Bone marrow (tissue), 2 donors: ENCODE measurements at places on chromosomes 12 and 14.

DNA sequence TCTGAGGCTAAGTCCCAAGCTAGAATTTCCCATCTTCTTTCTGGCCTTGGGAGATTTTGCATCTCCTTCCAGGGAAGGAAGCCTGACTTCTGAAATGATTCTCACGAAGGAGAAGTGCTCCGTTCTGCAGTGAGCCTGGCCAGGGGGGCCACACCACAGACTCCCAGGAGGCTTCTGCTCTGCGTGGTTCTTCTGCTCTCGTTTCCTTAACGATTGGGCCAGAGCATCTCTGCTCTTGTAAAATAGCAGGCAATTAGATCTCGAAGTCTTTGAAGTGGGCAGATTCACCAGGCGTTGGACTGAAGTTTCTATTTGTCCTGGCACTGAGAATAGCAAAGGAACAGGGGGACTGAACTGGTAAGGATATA is 6.7 kb upstream of the BATF start:
- DNase-seq, result no peak

DNA sequence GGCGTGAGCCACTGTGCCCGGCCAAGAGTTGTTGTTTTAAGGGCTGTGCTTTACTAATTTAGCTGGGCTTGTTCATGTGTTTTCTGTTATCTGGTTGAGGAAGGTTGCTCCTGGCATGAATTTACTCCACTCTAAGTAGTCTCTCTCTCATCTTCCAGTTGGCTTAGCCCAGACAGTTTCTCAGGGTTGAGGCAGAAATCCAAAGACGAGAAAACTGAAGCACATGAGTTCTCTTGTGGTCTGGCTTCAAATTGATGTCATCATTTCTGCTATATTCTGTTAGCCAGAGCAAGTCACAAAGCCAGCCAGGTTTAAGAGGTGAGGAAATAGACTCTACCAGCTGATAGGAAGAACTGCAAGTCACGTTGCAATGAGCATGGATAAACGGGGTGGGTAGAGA is 57.9 kb downstream of the E2F7 start:
- no peak for DNase-seq

DNA sequence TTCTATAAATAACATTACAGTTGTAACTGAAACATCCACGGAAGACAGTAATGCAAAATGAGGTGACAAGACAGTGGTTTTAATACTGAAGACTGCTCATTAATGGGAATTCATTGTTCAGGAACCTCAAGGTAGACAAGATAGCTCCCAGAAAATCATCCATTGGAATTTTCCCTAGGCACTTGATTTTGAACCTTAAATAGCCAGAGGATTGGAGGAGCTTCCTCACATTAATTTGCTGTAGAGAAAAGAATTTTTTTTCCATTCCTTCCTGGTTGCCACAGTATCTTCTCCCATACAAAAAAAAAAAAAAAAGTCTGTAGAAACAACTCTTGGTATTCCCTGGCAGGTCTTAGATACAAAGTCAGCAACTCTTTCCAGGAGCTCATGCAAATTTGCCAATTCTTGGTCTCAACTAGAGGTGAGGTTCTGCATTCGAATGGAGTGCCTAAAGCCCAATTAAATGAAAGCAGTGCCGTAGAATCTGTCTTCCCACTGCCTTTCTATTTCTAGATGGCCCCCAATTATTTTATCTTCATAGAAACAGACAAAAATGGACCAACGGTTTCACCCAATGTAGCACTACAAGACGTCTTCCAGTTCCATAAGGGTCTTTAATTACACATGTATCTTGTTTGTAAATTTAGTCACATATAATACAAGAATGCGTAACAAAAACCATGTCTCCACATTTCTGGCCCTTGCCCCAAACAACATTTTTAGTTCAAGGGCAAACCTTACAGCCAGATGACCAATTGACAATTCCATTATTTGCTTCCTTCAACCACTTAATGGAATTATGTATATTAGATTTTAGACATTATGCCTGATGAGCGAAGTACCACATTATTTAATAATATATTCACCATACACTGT is 13.5 kb downstream of the SLC38A2 start:
- no peak for DNase-seq

GRCh38 chr12:88638966-88639760 is 58.9 kb upstream of the KITLG start:
- DNase-seq, result no peak

DNA sequence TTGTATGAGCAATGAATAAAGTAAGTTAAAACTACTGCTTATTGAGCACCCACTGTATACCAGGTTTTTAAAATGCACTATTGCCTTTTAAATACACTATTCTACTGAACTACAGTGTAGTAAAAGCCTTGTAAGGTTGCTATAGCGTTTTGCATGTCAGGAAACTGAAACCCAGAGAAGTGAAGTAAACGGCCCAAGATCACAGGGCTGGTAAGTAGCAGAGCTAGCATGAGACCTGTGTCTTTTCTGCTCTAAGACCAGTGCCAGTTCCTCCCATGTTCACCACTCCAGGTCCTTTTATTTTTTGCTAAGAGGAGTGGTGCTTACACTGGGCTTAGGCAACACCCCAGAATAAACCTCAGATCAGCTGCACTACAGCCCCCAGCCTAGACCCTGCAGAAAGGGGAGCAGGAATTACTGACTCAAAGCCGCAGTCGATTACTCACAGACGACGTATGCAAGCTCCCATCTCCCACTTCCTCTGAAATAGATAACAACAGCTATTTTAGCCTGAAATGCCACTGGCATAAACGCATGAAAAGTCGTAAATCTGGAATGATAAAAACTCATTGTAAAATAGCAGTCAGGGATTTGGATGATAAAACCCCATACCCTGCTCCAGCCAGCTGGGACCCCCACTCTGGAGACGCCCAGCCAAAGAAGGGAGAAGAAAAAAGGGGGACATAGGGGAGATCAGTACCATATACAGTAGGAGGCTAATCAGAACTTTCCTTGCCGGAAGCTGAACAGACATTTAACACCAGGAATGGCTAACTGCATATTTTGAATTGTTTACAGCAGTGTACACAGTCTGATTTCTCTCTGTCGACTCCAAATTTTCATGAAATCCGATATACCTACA is 108.3 kb downstream of the NUAK1 start:
- no peak for DNase-seq
